Activated naive CD4-positive, alpha-beta T cell treated with anti-CD3 and anti-CD28 coated beads, Interleukin-2, amount 10 ng/mL, durations not matched to agents 7 days and 5 days (primary cell): ENCODE measurements at places on chromosomes 3 and 15.

DNA sequence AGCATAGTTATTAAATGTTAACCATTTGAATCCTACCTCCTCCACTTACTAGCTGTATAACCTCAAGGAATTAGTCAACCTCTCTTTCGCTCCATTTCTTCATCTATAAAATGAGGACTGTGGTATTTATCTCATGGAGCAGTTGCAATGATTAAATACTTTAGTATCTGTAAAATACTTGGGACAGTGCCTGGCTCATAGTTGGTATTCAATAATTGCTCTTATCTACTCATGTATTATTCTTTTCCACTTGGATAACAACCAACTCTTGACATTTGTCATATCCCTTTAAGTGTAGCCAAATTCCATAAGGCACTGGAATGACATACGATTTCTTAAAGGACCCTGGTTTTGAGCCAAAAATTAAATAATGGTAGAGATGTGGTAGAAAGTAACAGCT, 72.0 kb downstream of the FSIP1 start:
- no peaks in the 10 kb centered on the region for H3K36me3 ChIP-seq
- no peak overlapping the region for H3K4me3 ChIP-seq
- no peaks in the 10 kb centered on the region for H3K4me1 ChIP-seq
- H3K27ac ChIP-seq: no peak overlapping the region

- no peak overlapping the region for H3K4me3 ChIP-seq
- H3K36me3 ChIP-seq: no peaks in the 10 kb centered on the region
- no peaks in the 10 kb centered on the region for H3K4me1 ChIP-seq
- DNase-seq: no peak
- no peaks in the 10 kb centered on the region for H3K27me3 ChIP-seq
Observed at GRCh38 chr15:47398132-47398531, 319.2 kb upstream of the SEMA6D start.

GRCh38 chr3:112982710-112983109, 7.8 kb upstream of the CD200R1 start:
- peaks cover 45% of the 10 kb centered on the region for H3K4me1 ChIP-seq
- H3K4me3 ChIP-seq: no peak overlapping the region
- H3K27ac ChIP-seq: no peak overlapping the region
- H3K36me3 ChIP-seq: no peaks in the 10 kb centered on the region
- H3K27me3 ChIP-seq: no peaks in the 10 kb centered on the region

GRCh38 chr3:119140466-119140865, 5.5 kb upstream of the TEX55 start:
- no peak for DNase-seq
- H3K27ac ChIP-seq: no peak overlapping the region
- H3K4me1 ChIP-seq: no peaks in the 10 kb centered on the region
